ENCODE measurements at places on chromosomes 16 and 17.

- no peak for DNase-seq
Observed at GRCh38 chr17:32593003-32593402, 106.2 kb downstream of the CDK5R1 start.

- no peak for DNase-seq
Observed at GRCh38 chr17:65553009-65553645, 8.3 kb downstream of the AXIN2 start.

- DNase-seq: no peak
Observed at GRCh38 chr16:66416136-66416535, 11.0 kb upstream of the BEAN1 start.

GRCh38 chr17:57407287-57408070 is 151.2 kb downstream of the MSI2 start:
- DNase-seq: no peak

GRCh38 chr17:44548376-44549230 is 8.7 kb upstream of the FZD2 start:
- no peak for DNase-seq

GRCh38 chr17:64571746-64572145 is 65.0 kb downstream of the CEP95 start:
- DNase-seq: no peak

GRCh38 chr16:46895399-46896313 is 11.5 kb downstream of the GPT2 start:
- DNase-seq: no peak

Measured in stimulated activated CD4-positive, alpha-beta T cell treated with anti-CD3 and anti-CD28 coated beads, Interleukin-4, amount 100 ng/mL, for 1 hour (primary cell).